Upper lobe of right lung (tissue), 1 donor: ENCODE measurements at places on chromosomes 13 and 19. TPM values are rescaled to one million over a fixed set of nuclear protein-coding genes. Genes with fewer than 3 reads are reported as not detected.

The RUBCNL gene
- 2.9 TPM for total RNA-seq

The AKT1S1 gene
- 29.4 TPM for total RNA-seq

- H3K4me3 ChIP-seq: no peak overlapping the region
- H3K27ac ChIP-seq: no peak overlapping the region
- H3K4me1 ChIP-seq: no peaks in the 10 kb centered on the region
- no peaks in the 10 kb centered on the region for H3K36me3 ChIP-seq
Measured at GRCh38 chr13:104817271-104817670, 1718.2 kb downstream of the EFNB2 start.

DNA sequence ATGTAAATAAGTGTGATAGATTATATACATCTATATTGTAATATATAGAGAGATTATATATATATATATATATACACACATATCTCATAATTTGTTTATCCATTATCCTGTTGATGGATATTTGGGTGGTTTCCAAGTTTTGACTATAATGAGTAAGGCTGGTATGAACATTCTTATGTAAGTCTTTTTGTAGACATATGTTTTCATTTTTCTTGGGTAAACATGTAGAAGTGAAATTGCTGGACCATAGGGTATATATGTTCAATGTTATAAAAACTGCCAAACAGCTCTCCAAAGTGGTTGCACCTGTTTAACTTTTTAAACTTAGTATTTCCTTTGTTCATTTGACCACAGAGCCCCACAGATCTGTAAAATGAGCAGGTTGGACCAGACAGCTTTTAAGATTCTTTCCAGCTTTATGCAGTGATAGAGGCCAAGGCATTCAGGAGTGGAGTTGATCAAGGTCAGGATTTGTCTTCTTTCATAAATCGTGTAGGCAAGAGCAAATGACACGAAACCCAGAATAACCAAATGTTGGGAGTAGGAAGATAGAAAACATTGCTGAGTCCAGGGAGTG is 21.7 kb upstream of the KATNAL1 start:
- H3K27me3 ChIP-seq: no peaks in the 10 kb centered on the region
- DNase-seq: no peak
- no peaks in the 10 kb centered on the region for H3K4me1 ChIP-seq
- no peak overlapping the region for H3K27ac ChIP-seq
- H3K4me3 ChIP-seq: no peak overlapping the region

DNA sequence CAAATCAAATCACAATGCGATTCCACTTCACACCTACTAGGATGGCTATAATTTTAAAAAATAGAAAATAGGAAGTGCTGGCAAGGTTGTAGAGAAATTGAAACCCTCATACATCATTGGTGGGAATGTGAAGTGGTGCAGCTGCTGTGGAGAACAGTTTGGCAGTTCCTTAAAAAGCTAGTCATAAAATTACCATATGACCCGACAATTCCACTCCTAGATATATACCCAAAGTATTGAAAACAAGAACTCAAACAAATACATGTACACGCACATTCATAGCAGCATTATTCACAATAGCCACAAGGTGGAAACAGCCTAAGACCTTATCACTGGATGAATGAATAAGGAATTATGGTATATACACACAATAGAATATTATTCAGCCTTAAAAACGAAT is 12.0 kb downstream of the HMGB1 start:
- no peaks in the 10 kb centered on the region for H3K27me3 ChIP-seq
- no peak overlapping the region for H3K4me3 ChIP-seq
- H3K36me3 ChIP-seq: peaks cover under 1% of the 10 kb centered on the region
